ENCODE measurements at places on chromosomes 2 and 18. TPM values are rescaled to one million over a fixed set of nuclear protein-coding genes. Genes with fewer than 3 reads are reported as not detected.

The UGT1A9 gene
- not detected for total RNA-seq

The TDRD15 gene
- not detected for total RNA-seq

The TLX2 gene
- 3.4 TPM for total RNA-seq

The TMEM182 gene
- total RNA-seq = 6.5 TPM

The CHRND gene
- total RNA-seq = not detected

The SERPINB13 gene
- total RNA-seq = not detected

The LTBP1 gene
- 34.0 TPM for total RNA-seq

The PKDCC gene
- 1.9 TPM for total RNA-seq

The LRRTM1 gene
- not detected for total RNA-seq

The MRPS9 gene
- total RNA-seq = 64.0 TPM

- no peak for DNase-seq
Measured at GRCh38 chr2:170144761-170145160, 33.2 kb upstream of the MYO3B start.

DNA sequence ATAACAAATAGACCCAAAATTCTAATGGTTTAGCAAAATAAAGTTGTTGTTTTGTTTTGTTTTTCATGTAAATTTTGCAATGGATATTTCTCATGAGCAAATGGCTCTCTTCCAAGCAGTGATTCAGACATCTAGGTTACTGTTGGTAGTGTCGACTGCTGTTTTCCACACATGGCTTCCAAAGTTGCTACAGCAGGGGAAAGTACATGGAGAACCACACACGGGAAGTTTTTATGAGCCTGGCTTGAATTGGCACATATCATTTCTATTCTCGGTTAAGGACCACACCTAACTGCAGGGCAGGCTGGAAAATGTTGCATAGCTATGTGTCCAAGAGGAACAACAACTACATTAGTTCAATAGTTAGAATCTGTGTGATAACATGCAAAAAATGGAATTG, 262.1 kb downstream of the GALNT13 start:
- DNase-seq = peak; percentile 34

DNA sequence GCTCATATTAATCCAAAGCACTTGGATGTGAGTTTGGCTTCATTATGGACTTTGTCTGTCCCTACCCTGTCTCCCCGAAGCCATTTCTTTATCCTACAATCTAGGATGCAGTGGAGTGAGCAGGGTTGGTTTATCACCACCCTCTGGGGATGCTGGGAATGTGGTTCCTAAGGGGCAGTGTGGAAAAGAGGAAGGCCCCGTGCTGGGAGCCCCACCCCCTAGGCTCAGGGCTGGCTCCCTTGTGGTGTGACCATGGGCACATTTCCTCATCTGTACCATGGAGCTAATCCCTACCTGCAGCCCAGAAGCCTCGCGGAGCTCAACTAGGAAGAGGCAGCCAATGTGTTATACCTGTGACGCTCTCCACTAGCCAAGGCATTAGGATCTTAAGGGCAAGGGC, 92.5 kb downstream of the TGOLN2 start:
- no peak for DNase-seq

GRCh38 chr2:73089270-73090030, 17.9 kb upstream of the SFXN5 start:
- DNase-seq = peak; percentile 95

GRCh38 chr18:67239826-67240225, 276.7 kb downstream of the DSEL start:
- no peak for DNase-seq

DNA sequence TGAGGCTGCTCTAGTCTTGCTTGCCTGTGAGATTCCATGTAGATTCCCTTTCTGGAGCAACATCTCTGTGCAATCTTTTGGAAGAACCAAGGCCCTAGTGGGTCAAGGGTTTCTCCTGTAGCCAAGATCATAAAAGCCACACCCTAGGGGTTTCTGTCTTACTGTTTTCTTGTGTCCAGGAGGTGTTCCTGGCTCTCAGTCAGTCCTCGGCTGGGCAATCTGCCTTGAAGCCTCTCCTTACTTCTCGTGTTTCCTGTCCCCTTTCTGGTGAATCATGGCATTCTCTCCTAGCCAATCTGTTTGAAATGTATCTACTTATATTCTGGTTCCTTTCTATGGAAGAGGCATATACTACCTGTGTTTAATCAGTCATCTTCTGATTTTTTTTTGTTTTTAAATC, 484.8 kb upstream of the UBE2E3 start:
- peak; percentile 85 for DNase-seq

GRCh38 chr2:70310899-70311298, 9.0 kb upstream of the FAM136A start:
- DNase-seq = no peak

DNA sequence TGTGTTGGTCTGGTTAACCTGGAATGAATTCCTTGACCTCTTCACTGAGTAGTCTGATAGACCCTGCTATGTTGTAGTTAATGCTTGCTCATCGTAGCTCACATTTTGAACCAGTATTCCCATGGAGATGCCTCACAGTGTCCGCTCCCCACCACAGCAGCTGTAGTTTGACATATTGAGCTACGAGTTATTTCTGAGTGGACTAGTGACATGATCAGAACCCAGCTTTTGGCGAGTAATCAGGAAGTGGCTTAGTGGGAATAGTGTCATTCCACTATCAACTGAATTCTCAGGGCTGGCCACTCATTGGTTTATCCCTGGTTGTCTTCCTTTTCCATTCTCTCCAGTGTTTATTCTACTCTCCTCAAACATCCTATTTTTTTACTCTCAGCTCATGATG, 102.7 kb downstream of the MYO1B start:
- DNase-seq = peak; percentile 13

DNA sequence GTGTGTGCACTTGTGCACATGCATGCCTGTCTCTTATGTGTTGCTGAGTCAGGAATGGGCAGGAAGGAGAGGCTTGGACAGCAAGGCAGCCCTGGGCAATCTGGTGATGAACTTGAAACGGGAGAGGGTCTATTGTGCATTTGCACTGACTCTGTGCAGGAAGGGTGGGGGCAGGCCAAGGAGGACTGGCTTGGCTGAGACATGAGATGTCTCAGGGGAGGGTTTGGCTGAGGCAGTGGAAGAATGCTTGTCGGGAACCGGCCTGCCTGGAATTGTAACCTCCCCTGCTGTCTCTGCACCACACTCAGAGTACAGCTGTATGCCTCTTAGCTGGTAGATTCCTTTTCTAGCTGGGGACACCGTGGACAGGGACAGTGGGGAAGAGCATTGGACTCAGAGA, 176.1 kb upstream of the TNP1 start:
- DNase-seq = no peak

- DNase-seq = peak; percentile 65
Measured at GRCh38 chr2:202104286-202104870, 31.3 kb downstream of the KIAA2012 start.

- DNase-seq = no peak
Measured at GRCh38 chr2:68388358-68388757, 23.3 kb downstream of the PLEK start.

DNA sequence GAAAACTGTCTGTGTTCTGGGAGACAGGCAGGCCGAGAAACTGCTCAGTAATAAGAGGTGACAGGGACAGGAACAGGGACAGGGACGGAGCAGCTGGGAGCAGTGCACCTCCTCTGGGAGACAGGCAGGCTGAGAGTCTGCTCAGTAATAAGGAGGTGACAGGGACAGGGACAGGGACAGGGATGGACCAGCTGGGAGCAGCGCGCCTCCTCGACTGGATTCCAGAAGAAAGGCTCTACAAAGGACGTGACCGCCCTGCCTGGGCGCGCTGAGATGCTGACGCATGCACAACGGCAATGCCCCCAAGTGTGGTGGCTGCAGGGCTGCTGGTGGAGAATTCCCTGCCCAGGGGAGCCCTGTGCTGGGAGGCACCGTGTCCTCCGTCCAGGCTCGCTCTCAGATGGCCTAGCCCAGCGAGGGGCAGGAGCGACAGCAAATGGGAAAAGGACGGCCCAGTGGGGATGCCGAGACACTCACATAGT, 44.2 kb upstream of the PXDN start:
- no peak for DNase-seq

- no peak for DNase-seq
Measured at GRCh38 chr2:97715951-97716694, 2.7 kb downstream of the ZAP70 start.

GRCh38 chr2:240622531-240623235, 2.6 kb upstream of the GPR35 start:
- DNase-seq = no peak

DNA sequence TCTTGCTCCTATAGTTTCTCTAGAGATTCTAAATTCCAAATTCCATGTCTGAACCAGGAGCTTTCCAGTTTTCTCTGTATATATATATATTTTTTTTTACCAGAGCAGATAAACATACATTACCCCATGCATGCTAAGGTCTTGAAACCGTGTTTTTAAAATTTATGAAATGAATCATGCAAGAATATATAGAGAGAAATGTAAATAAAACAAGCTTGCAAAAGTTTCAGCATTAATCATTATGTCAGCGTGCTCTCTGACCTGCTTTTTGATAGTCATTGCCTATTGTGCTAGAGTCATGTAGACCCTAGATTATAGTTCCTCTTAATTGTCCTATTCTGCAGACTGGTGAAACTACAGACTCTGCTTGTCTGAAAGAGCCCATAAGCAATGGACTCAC, 22.6 kb upstream of the TRIM43 start:
- peak; percentile 79 for DNase-seq

GRCh38 chr18:7812431-7813063, 245.4 kb downstream of the PTPRM start:
- peak; percentile 67 for DNase-seq

DNA sequence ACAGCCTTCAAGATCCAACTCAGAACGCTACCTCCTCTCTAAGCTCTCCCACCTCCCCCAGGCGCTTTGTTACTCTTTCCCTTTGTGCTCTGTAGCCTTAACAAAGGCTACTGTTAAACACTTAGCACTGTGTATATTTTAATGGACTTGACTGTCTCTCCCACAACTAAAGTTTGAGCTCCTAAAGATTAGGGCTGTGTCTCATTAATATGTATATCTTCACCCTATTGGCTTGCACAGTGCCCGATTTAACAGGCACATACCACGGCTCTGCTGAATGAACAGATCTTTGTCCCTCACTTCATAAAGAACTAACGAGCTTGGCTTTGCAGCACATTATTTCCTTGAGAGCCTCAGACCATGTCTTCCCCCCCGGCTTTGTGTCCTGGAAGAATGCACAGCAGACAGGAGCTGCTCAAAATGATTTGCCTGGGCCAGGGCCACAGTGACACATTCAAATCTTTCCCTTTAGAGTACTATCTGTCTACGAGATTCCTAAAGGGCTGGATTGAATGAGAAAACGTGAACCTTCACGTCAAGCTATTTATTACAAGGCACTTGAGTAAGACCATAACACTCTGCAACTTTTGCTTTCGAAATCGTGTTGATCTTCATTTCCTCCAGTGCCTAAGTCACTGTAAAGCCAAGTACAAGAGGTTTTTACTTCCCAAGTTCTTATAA, 22.1 kb downstream of the ABHD3 start:
- DNase-seq = no peak
